ENCODE measurements at places on chromosomes 16 and 17.

DNA sequence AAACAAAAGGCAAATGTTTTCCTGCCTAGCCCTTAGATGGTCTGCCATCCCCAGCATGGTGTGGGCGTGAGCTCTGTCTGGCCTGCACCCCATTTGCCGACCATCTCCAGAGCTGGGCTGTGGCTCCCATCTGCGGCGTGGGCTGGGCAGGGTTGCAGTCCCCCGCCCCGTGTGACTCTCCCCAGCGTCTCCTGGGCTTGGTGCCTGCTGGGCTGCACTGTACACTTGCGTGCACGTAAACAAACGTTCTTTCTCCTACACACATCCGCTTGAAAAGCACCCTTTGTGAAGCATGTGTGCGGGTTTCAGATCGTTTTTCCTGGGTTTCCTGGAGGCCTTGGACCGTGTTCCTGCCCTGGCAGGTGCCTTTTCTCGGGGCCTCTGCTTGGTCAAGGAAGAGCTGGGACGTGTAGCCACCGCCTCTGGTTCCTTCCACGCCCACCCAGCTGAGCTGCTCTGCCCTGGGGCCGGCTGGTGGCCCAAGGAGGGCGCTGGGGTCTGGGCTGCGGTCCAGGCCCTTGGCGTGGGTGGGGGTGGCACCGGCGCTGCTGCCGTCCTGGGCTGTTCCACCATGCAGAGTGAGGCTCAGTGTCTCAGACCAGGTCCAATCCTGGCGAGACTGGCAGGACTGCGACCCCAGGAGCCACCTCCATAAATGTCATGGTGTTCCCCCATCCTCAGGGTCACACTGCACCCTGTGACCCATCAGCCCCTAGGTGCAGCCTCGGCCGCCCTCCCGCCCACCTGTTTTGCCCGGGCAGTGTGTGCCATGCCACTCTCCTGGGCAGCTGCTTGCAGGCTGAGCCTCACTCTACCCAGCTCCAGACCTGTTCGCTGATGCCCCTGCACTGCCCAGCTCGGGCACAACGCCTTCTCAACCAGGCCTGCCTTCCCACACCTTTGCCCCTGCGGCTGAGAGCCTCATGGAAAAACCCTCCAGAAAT lies 9.9 kb upstream of the BAIAP3 start:
- no peak for DNase-seq

DNA sequence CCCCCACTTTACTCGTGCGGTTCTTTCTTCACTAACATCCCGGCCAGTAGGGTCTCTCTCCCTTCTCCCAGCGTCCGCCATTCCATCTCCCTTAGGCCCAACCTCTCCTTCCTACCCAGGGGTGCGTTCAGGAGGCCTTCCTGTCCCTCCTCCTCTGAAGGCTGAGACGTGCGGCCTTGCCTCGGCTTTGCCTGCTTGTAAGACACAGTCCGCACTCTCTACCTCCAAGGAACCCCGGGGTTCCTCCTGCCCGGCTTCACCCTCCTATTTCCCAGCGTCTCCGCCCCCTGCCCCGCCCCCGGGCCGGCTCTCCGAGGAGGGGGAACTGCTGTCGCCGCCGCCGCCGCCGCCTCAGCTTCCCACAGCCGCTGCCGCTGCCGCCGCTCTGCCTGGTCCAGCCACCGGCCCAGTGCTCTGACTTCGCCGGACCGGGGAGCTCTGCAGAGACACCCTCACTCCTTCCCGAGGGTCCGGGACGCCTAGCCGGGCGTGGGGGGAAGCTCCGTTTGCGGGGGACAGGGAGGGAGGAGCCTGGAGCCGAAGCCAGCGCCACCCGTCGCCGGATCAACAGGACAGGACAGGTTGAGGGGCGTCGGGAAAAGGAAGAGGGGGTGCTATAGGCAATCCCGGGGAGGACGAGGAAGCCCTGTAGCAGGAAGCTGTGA lies 1.2 kb upstream of the FGF11 start:
- peak; percentile 32 for DNase-seq

GRCh38 chr17:10549096-10549842 lies at the start of gene MYH2:
MYH2 (minus strand) TSS chr17:10549658; CDS start chr17:10547920, 1,738 bp downstream.
- DNase-seq = no peak

DNA sequence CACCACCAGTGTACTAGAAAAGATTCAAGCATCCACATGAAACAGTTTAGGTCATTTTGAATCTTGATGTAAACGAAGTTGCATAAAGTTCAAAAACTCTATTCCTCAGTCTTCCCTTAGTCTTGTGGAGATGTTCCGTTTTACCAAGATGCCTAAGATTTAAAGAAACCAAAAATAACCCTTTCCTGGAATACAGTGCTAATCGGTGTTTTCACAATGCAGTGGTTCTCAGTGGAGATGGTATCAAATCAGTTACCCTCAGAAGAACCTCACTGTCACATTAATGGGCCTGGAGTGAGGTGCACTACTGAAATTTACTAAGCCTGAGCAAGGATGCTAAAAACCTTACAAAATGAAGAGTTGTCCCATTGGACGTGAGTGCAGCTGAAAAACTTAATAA lies 9.1 kb downstream of the PTRH2 start:
- no peak for DNase-seq
